ENCODE measurements at places on chromosomes 2 and 18.

DNA sequence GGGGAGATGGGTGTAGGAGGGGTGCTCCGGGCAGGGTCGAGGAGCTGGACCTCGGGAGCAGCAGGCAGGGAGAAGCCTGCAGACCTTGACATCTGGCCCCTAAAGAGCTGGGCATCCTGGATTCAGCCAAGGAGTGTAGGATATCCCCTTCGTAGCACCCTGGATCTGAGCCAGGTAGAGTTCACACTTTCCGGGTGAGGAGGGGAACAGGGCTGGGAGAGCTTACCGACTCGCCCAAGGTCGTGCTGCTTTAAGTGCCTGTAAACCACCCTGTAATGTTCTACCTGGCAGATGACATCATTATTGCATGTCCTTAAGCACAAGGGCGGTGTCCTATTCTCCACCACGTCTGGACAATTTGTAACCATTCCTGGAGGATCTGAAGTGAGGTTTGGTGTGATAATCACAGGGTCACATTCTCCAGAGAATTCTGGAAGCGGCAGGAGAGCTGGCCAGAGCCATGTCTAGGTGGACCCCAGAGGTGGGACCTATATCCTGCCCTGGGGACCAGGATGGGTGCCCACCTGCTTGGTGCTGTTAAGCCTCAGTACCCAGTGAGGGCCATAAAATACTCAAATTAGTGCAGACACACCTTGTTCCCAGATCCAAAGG lies 14.6 kb downstream of the ITM2C start:
- no peak for DNase-seq

DNA sequence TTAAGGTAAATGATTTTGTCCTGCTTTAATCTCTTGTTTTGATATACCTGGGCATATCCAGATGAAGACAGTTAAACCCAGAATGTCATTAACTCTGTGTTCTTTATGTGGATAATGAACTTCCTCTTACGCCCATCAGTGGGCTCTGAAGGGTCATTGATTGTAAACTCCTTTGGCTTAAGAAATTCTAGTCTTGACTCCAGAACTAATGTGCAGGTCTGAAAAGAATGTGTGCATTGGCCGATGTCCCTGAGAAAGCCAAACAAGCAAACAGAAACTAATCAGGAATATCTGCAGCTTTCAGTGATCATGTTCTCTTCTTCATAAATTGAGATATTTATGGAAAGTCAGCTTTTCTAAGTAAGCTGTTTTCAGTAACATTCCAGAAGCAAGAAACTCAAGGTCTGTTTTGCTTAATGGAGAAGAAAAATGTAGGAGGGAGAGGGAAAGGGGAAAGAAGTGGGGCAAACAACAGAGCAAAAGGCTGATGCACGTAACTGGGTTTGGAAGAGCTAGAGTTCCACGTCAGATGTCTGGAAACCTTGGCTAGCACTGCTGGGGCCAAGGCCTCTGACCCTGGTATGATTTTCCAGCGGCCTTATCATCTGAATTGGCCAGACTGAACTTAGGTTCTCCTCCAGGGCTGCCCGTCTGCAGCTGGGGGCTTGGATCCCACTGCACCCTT lies 61.3 kb upstream of the FHL2 start:
- DNase-seq, result no peak

DNA sequence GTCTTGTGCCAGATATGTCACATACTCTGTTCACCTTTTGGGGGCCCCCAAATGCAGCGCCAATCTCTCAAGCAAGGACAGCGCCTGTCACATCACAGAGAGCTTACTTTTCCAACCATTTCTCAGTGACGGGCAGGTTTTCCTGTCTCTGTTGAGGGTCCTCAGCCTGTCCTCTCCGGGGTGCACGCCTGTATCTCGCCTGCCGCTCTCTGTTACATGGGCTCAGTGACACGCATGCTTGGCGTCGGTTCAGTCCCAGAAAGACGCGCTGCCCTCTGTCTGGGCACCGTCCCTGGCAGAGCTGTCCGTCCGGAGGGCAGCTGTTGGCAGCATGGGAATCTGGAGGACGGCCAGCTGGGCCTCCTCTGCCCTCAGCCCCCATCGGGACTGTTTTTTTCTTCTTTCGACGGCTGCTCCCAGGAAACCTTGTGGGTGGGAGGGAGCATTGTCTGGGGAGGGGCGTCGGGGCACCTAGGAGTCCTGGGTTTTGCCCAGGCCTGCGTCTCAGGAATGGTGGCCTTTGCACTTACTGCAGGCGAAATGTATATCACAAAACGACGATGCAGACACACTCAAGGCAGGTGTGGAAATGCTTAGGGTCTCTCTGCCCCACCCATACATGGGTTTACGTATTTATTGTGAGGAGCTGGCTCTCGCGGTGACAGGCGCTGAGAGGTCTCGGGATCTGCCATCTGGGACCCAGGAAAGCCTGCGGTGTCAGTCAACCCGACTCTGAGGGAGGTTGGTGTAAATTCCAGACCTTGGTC lies 30.9 kb downstream of the RTP5 start:
- no peak for DNase-seq

DNA sequence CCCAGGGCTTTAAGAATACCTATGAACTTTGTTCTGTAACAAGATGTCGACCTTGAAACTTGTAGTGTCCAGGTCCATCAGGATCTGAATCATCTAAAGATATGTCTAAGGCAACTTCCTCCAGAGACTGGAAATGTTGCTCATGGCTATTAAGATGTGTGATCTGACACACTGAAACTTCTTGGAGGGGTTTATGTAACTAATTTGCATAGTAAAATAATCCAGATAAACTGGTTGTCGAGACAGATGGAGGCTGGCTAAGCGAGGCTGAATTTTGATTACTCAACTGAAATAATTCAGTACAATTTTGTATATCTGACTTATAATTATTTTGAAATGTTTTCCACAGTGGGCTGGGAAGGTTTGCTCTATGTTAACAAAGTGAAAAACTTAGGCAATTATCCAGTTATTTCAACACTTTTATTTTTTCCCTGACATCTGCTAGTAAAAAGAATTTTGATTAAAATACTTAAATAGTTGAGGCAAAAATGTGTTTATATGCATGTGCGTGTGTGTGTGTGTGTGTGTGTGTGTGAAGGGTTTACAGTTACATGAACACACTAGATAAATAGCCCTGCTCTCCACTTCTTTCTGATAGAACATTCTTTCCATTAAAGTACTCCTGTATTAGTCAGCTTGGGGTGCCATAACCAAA lies 11.4 kb upstream of the MAP3K20 start:
- no peak for DNase-seq

DNA sequence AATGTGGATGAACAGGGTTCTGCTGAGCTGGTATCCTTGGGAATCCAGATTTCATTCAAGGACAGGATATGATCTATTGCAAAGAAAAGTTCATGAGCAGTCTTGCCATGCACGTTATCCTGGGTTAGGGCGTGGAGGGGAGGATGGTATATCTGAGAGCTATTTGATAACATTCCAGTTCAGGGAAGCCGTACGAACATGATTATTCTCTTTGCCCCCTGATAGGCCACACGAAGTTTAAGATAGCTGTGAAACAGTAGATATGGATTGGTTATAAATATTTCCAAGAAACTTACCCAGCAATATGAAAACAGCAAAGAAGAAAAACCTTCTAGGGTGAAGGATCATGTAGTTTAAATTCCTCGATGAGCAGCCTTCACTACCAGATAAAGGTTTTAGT lies 171.9 kb downstream of the LTBP1 start:
- no peak for DNase-seq

- DNase-seq, result no peak
These were observed 87.2 kb downstream of the PKP4 start for GRCh38 chr2:158543957-158544356.
